ENCODE measurements at places on chromosomes 2 and 18.

DNA sequence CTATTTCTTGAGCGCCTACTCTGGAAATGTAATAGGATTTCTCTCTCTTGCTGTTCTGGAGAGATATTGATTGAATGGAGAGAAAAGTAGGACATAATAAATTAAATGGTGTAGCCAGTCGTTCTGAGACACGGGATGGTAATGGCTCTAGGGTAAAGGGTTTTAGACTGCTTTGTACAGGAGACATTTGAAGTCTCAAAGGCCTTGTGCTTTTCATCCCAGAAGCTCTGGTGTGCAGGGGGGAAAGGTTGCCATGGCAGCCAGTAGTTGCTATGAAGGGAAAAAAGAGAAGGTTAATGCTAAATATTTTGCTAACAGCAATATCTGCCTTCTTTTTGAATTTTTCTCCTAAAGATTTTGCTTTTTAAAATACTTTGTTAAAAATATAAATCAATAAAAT, 359.3 kb downstream of the RIT2 start:
- DNase-seq = no peak

GRCh38 chr18:79936641-79937040, 14.8 kb downstream of the SLC66A2 start:
- no peak for DNase-seq

- DNase-seq = no peak
These were observed 86.5 kb downstream of the CDCA7 start for GRCh38 chr2:173441222-173441621.

DNA sequence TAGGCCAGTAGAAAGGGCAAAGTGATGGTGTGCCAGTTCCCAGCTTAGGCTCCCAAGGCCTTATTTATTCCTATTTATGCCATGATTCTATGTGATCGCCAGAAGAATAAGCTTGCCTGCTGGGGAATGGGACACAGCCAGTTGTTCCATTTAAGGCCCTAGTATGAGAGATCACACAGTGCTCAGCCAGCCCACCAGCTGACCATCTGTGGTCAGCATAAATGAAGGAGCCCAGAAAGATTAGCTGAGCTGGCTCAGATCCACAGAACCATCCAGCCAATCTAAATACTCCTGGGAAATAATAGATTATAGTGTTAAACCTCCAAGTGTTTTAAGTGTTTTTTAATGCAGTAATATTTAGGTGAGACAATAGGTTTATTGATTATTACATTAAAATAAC, 12.6 kb upstream of the L3MBTL4 start:
- no peak for DNase-seq

- DNase-seq = no peak
These were observed 160.4 kb upstream of the CCDC195 start for GRCh38 chr2:224876522-224876921.

DNA sequence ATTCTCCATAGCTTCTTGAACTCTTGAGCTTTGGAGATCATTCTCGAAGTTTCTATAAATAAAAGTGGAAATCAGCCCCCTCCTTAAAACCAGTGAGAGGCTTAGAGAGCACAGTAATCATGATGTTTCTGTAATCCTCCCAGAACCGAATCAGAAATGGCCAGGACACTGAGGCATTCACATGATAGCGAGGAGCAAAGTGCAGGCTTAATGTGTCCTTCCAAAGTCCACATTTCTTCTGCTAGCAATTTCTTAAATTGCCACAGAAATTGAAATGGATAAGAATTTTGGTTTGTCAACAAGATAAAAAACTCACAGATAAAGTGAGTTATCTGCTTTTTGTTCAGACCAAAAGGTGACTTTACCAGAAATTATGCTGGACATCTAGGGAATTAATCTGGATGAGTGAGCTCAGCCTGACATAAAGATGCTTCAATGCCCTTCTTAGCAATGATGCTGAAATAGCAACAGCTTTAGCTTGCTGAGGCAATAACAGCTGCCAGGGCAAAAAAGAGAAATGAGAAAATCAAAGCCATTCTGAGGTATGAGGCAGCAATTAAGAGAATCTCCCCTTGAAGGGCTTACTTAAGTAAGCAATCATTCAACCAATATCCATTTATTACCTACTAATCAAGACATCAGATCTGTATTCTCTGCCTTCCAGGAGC, 82.4 kb upstream of the PHLPP1 start:
- DNase-seq = no peak

DNA sequence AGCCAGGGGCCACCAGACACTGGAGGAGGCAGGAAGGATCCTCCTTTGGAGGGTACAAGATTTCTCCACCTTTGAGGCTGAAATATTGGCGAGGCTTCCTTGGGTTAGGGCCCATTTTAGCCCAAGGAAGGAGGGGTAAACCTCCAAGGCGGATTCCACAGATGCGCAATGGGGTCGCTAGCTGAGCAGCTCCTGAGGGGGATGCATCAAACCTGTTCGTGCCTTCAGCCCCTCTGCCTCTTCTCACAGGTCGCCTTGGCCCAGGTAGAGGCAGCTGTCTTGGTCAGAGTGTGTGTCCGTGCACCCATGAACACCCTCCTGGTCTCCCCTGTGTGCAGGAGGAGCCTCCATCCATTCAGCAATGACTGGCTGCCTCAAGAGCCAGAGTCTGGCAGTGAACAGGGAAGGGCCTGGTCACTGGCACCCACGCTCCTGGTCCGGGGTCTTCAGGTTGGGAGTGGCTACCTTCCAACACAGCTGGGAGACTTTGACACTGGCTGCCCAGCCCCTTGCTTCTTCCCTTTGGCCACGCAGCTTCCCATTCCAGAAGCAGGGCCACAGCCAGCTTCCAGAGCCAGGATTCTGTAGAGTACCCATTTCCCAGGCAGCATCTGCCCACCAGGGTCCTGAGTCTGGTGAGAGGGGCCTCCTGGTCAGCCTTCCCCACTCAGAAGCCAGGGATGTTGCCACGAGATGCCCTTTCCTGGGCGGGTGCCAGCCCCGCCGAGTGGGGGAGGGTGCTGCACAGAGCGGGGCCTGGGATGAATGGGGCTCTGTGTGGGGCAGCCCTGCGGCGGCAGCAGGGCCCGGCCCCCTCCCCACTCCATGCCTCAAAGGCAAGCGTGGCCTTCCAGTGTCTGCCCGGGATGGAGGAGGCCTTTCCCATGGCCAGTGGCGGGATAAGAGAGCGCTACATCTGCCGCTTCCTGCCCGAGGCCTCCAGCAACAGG, 95.8 kb upstream of the GPC1 start:
- no peak for DNase-seq

DNA sequence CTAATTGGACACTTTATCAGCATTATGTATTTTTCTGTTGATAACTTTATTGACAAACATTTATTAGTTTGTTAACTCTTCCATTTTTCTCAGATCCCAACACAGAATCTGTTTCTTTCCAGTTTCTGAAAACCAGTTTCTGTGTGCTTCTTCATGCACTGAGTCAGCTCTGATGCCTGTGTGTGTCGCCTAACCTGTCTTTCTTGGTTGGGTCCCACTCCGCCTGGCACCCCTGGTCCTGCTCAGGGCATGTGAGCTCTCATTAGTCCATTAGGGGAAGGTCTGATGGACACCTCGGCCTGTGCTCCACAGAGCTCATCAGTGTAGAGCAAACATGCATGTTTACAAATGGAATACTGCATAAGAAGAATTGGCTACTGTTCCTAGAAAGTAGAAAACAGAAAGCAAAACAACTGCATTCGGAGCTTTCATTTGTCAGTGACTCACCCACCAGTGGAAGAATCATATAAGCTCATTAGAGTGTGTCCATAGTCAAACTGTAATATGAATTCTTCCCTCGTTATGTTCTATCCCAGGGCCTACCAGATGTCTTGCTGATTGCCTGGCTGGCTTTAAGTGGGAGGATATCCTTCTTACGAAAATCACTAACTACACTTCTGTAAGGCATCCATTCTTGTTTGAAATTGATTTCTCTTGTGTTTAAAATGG, 137.7 kb downstream of the SNTG2 start:
- DNase-seq = no peak

DNA sequence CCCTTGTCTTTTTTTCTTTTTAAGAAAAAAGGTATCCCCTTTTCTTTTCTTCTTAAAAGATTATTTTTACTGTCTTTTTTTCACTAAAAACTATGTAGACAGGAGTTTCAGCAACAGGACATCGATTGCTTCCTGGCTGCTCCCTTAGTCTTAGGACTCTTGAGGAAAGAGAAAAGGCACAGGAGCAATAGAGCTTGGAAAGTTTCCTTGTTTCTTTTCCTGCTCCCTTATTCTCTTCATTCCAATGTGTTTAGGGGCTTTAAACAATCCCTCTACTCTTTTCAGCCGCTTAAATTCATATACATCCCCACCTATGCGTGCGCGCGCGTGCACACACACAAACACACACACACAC, 225.9 kb upstream of the FBXO11 start:
- no peak for DNase-seq

GRCh38 chr2:236861196-236861875, 224.4 kb upstream of the COPS8 start:
- DNase-seq = no peak

DNA sequence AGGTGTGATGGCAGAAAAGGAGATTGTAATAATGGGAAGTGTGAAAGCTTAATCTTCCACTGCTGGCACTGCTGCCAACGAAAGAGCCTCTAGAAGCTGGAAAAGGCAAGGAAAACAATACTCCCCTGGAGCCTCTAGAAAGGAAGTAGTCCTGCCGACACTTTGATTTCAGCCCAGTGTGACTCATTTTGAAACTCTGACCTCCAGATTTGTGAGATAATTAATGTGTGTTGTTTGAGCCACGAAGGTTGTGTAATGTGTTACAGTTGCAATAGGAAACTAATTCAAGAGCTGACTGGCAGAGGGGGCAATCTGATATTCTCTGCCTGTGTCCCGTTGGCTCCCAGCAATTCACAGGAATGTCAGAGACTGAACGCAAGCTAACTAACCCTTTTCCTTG, 219.2 kb upstream of the UBE2E3 start:
- no peak for DNase-seq

GRCh38 chr2:223529696-223530095, 72.5 kb downstream of the SCG2 start:
- DNase-seq = no peak

DNA sequence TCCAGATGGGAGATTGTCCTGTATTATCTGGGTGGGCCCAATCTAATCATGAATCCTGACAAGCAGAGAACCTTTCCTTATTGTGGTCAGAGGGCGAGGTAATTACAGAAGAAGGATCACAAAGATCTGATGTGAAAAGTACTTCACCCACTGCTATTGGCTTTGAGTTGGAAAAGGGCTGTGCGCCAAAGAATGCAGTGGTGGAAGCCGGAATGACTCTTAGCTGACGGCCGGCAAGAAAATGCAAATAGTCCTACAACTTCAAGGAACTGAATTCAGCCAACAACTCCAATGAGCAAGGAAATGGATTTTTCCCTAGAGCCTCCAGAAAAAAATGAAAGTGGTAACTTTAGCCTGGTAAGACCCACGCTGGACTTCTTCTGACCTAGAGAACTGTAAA, 67.3 kb downstream of the CTNNA2 start:
- DNase-seq = no peak

DNA sequence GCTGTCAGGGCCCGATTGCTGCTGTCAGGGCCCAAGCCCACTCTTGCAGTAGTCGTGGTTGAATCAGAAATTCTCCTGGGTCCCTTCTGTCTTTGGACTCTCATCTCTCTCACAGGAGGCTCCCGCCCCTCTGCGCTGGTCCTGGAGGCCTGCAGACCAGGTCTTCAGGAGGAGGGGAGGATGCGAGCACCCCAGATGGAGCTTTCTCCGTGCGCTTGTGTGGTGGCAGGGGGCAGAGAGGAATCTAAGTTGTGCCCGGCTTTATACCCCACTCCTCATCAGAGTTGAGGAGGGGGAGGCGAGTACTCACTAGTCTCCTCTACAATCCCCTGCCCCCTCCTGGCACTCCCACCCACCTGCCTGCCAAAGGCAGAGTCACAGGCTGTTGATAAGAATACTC, 10.4 kb downstream of the EN1 start:
- no peak for DNase-seq

DNA sequence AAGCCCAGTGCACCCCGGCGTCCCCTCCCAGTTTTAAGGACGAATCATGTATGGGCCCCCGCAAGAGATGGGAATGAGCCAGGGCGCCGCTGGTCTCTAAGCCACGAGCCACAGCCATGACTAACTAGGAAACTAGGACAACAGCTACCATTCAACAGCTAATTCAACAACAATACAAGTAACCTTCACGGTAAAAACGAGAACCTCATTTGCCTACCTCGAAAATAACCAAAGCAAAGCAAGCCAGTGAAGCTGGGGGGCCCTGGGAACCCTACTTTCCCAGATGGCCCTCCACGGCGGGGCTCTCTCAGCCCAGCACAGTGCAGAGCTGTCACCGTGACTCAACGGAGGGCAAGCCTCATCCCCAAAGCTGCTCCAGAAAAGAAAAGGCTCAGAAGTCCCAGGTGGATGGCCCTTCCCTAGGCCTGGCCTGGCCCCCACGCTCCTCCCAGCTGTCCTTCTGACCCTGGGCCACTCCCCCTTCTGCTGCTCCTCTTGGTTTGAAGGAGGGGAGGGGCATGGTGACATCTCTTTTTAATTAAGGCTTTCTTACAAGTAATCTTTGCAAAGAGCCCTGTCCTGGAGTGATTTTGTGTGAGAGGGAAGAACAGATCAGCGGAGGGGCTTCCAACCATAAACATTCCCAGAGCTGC, 126.3 kb downstream of the HDAC4 start:
- peak; percentile 47 for DNase-seq

DNA sequence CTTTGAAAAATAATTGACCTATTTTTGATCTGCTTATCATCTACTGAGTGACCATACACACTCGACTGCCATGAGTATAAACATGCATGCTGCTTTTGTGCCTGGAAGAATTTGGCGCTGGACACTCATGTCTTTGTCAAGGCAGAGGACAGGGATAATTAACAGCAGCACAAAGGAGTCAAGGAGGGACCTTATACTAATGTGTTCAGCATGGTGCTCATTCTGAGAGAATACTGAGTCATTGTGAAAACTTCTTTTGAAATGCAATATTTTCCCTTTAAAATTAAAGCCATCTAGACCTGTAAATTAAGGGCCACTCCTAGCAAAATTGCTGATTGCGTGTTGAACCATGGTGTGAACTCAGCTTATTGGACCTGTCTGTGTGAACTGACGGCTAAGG, 116.3 kb downstream of the ZNF532 start:
- DNase-seq = no peak

DNA sequence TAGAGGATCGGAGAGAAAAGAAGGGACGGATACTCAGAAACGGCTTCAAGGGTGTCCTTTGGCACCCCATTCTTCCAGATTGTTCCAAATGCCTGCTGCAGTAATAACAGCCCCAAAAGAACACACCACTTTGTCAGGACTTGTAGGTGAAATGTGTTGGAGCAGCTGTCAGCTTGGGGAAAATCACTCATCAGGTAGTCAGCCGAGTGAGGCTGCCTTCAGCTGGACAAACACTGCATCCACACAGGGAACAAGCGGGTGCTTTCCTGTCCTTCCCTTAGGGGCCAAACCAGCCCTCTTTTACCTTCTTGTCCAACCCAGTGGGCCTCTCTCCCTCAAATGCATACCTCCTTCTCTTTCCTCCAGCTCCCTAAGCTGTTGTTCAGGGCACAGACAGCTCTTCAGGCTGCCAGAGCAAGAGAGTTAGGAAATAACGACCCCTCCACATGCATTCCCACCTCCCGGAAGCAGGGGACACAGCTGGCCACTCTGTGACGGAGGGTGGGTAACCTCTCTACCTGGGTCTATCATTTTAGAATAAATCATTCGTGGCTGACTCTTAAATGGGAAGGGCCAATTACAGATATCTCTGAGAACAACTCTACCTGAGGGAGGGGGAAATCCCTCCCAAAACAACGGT, 48.1 kb downstream of the BCL11A start:
- no peak for DNase-seq
